ENCODE measurements at places on chromosomes 12 and 14.

DNA sequence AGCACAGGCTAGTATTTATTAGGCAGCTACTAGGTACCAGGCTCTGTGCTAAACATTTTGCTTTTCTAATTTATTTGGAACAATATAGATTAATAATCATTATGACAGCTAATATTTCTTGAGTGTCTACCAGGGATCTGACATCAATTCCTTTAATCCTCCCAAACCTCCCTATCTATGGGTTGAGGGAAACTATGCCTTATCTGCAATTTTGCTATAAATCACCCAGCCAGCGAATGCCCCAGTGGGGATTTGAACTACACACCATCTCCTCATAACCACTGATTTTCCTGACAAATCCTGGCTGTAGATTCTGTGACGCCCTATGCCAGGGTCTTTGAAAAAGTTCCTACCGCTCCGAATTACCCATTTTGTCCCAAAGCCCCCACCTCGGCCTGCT is 21.4 kb upstream of the PLEKHG3 start:
- DNase-seq, result no peak

DNA sequence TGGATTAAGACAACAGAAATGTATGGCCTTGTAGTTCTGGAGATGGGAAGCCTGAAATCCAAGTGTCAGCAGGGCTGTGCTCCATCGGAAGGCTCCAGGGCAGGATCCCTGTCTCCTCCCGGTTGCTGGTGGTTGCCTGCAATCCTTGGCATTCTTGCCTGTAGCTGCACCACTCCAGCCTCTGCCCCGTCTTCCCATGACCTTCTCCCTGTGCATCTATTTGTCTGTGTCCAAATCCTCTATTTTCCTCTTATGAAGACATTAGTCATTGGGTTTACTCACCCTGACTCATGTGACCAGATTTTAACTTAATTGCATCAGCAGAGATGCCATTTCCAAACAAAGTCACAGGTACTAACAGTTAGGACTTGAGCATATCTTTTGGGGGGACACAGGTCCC is 15.1 kb downstream of the TUNAR start:
- no peak for DNase-seq

GRCh38 chr12:15526033-15526432 is 203.7 kb downstream of the PTPRO start:
- no peak for DNase-seq

DNA sequence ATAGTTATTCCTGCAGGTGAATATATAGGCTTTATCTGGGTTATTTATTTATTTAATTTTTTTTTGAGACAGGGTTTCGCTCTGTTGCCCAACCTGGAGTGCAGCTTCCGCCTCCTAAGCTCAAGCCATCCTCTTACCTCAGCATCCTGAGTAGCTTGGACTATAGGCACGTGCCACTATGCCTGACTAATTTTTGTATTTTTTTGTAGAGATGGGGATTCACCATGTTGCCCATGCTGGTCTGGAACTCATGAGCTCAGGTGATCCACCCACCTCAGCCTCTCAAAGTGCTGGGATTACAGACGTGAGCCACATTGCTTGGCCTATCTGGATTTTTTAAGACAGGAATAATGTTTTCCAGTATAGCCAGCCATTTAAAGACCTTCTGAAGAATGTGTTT is 2.0 kb downstream of the RAN start:
- no peak for DNase-seq

DNA sequence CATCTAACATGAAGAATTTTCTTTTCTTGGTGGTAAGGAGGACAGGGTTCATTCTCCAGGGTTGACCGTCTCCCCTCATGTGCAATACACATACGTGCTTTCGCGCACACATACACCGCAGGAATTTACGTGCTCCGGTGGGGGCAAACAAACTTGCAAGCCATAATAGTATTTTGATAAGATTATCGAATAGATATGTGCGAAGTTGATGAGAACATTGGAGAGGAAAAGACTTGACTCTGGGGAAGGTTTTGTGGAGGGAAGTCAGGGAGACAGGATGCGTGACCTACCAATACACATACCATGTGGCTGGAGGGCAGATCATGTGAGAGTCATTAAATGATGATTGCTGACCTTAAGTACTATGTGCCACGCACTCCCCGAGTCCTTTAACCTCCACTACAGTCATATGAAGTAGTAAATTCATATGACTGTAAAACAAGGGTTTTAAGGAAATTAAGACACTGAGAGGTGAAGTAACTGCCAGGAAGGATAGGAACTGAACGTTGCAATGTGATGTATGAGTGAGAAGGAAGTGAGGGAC is 921 bp downstream of the RAD51B start:
- no peak for DNase-seq

- DNase-seq, result no peak
Observed at GRCh38 chr12:91918431-91918830, 227.2 kb downstream of the BTG1 start.

DNA sequence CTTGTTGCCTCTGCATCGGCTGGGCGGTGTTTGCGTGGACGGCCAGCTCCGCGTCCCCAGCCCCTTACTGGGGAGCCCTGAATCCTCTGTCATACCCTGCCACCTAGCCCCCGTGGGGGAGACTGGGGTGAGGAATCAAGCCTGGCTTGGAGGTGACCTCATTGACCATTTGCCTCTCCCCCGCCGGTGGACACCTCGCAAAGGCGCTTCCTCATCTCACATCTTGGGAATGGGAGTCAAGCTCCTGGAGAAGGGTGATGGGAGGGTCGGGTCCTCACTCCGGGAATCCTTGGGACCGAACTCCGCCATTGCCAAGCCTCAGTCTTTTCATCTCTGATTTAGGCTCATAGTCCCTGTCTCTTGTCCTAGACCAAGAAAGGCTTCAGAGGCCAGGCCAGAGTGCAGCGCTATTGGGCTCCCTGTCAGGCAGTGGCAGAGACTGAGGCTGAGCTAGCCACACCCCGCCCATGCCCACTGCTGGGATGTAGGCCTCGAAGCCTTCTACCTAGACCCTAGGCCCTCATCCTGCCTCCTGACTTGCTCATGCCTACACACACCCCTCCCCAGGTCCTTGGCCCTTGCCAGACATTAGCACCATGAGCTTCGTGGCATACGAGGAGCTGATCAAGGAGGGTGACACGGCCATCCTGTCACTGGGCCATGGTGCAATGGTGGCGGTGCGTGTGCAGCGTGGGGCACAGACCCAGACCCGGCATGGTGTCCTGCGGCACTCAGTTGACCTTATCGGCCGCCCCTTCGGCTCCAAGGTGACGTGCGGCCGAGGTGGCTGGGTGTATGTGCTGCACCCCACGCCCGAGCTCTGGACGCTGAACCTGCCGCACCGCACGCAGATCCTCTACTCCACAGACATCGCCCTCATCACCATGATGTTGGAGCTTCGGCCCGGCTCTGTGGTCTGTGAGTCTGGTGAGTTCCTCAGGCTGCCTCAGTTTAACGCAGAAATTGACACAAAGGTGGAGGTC is 678 bp downstream of the TRMT61A start:
- no peak for DNase-seq

Data from stimulated activated CD4-positive, alpha-beta T cell treated with anti-CD3 and anti-CD28 coated beads, Interleukin-2, amount 100 ng/mL, for 48 hours (primary cell).